ENCODE measurements at places on chromosomes 4 and X.
A peak's percentile ranks its signal among the peaks of the same experiment; 100 is the strongest.

DNA sequence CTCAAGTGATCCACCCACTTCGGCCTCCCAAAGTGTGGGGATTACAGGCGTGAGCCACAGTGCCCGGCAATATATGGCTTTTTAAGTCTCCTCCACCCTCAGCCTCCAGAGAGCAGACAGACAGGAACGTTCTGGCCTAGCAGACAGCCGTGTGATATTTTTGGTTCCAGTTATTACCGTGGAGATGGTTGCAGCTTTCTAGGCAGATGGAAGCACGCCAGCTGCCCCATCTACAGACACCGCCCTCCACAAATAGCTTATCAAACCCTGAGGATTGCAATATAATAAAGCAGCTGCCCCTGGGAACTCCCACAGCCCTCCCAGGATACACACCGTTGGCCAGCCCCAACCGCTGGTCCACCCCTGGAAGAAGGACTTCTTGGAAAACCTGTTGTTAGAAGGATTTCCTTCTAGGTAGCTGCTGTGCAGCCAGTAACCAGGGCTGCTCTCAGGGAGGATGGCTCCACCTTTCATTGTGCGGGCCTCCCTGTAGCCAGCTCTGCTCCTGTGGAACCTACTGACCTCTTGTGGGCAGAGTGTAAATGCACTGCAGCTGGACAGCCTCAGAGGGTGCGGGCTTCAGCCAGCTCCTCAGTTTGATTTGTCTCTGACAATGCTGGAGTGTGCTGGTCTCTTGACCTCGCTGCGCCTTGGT is 44.0 kb downstream of the SLC25A5 start:
- DNase-seq = no peak
- H3K4me1 ChIP-seq = no peaks in the 10 kb centered on the region
- no peak overlapping the region for H3K4me3 ChIP-seq
- H3K27ac ChIP-seq = peak overlapping the region; percentile 36
- H3K27me3 ChIP-seq = no peaks in the 10 kb centered on the region
- H3K36me3 ChIP-seq = no peaks in the 10 kb centered on the region

GRCh38 chr4:109559625-109559982 is 442 bp upstream of the MCUB start:
- no peaks in the 10 kb centered on the region for H3K27me3 ChIP-seq
- peaks cover 26% of the 10 kb centered on the region for H3K4me1 ChIP-seq
- DNase-seq = no peak
- H3K27ac ChIP-seq = peak overlapping the region; percentile 82
- H3K4me3 ChIP-seq = peak overlapping the region; percentile 71

GRCh38 chr4:58935332-58935731 is 1825.1 kb upstream of the IGFBP7 start:
- no peaks in the 10 kb centered on the region for H3K36me3 ChIP-seq
- no peaks in the 10 kb centered on the region for H3K27me3 ChIP-seq
- no peaks in the 10 kb centered on the region for H3K4me1 ChIP-seq
- no peak overlapping the region for H3K27ac ChIP-seq
- no peak overlapping the region for H3K4me3 ChIP-seq

GRCh38 chrX:139862208-139862607 is 70.6 kb downstream of the ATP11C start:
- H3K4me3 ChIP-seq = no peak overlapping the region
- DNase-seq = no peak
- H3K4me1 ChIP-seq = no peaks in the 10 kb centered on the region
- H3K27ac ChIP-seq = no peak overlapping the region
- H3K27me3 ChIP-seq = no peaks in the 10 kb centered on the region
- H3K36me3 ChIP-seq = no peaks in the 10 kb centered on the region

GRCh38 chr4:150306719-150307118 is 228.5 kb downstream of the DCLK2 start:
- H3K36me3 ChIP-seq = no peaks in the 10 kb centered on the region
- H3K27ac ChIP-seq = no peak overlapping the region
- peaks cover 7% of the 10 kb centered on the region for H3K4me1 ChIP-seq
- DNase-seq = no peak
- H3K4me3 ChIP-seq = no peak overlapping the region
- no peaks in the 10 kb centered on the region for H3K27me3 ChIP-seq

- no peak for DNase-seq
- no peaks in the 10 kb centered on the region for H3K36me3 ChIP-seq
- no peak overlapping the region for H3K4me3 ChIP-seq
These were observed 15.7 kb downstream of the PRKX start for GRCh38 chrX:3697701-3698279.

- no peaks in the 10 kb centered on the region for H3K27me3 ChIP-seq
- no peaks in the 10 kb centered on the region for H3K36me3 ChIP-seq
- no peak overlapping the region for H3K27ac ChIP-seq
- no peaks in the 10 kb centered on the region for H3K4me1 ChIP-seq
- DNase-seq = no peak
- no peak overlapping the region for H3K4me3 ChIP-seq
These were observed 28.3 kb upstream of the AP1S2 start for GRCh38 chrX:15882704-15883539.

DNA sequence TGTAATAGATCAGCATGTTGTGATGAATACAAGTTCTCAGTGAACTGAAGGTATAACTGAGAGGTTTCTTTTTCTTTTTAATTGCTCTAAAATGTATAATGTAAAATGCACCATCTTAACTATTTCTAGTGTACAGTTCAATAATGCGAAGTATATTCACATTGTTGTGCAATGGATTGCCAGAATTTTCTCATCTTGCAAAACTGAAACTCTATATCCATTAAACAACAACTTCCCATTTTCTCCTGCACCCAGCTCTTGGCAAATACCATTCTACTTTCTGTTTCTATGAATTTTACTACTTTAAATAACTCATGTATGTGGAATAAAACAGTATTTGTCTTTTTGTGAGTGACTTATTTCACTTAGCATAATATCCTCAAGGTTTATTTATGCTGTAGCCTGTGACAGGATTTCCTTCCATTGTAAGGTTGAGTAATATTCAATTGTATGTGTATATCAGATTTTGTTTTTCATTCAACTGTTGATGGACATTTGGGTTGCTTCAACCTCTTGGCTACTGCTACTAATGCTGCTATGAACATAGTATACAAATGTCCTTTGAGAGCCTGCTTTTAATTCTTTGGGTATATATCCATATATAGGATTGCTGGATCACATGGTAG is 53.5 kb upstream of the NPFFR2 start:
- H3K27ac ChIP-seq = no peak overlapping the region
- H3K27me3 ChIP-seq = no peaks in the 10 kb centered on the region
- no peak for DNase-seq
- no peaks in the 10 kb centered on the region for H3K36me3 ChIP-seq
- no peaks in the 10 kb centered on the region for H3K4me1 ChIP-seq
- H3K4me3 ChIP-seq = no peak overlapping the region

DNA sequence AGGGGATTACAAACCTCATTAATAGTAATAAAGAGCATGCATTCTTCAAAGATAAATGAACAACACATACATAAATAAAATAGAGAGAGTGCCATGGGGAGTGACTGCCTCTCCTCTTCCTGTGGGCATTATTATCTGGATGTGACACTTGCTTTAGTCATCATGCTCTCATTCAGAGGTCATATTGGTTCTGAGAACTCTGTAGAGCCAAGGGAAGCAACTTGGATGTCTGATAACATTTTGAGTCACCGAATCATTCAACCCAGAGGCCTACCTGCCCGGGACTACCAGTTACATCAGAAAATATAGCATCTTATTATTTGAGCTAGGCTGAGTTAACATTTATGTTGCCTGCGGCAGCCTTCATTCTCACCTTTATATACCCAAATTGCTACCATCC is 489.5 kb downstream of the STIM2 start:
- H3K27me3 ChIP-seq = no peaks in the 10 kb centered on the region
- no peak overlapping the region for H3K4me3 ChIP-seq
- H3K36me3 ChIP-seq = no peaks in the 10 kb centered on the region
- no peaks in the 10 kb centered on the region for H3K4me1 ChIP-seq
- DNase-seq = no peak

GRCh38 chr4:6437826-6438238 is 34.6 kb downstream of the PPP2R2C start:
- H3K27me3 ChIP-seq = no peaks in the 10 kb centered on the region
- H3K36me3 ChIP-seq = no peaks in the 10 kb centered on the region
- H3K27ac ChIP-seq = no peak overlapping the region
- H3K4me1 ChIP-seq = no peaks in the 10 kb centered on the region

GRCh38 chr4:38860788-38861424 is 4.3 kb upstream of the TLR6 start:
- peaks cover 11% of the 10 kb centered on the region for H3K4me1 ChIP-seq
- no peaks in the 10 kb centered on the region for H3K36me3 ChIP-seq
- no peak overlapping the region for H3K4me3 ChIP-seq

- no peaks in the 10 kb centered on the region for H3K4me1 ChIP-seq
- no peaks in the 10 kb centered on the region for H3K27me3 ChIP-seq
- no peak overlapping the region for H3K27ac ChIP-seq
- no peak for DNase-seq
These were observed 46.3 kb upstream of the ARHGEF6 start for GRCh38 chrX:136827026-136827425.

GRCh38 chr4:112279025-112279881 is 6.5 kb downstream of the TIFA start:
- H3K4me3 ChIP-seq = no peak overlapping the region
- no peaks in the 10 kb centered on the region for H3K27me3 ChIP-seq
- H3K36me3 ChIP-seq = no peaks in the 10 kb centered on the region
- DNase-seq = no peak
- H3K4me1 ChIP-seq = peaks cover 23% of the 10 kb centered on the region
- no peak overlapping the region for H3K27ac ChIP-seq

DNA sequence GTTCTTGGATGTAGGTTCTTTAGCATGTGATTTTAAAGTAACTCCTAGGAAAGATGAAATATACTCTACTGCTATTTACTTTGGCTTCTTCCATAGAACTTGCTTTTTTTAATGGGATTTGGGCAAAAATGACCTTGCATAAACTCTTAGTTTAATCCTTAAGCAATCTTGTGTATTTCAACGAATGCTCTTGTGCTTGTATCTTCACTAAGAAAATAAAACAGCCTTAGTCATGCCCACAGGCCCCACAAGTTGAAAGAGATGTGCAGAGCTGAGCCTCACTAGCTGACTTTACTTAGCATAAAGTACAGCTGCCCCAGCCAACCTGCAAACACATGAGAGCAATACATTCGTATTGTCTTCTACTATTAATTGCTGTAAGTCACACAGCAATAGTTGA is 1609.2 kb downstream of the STIM2 start:
- H3K27me3 ChIP-seq = no peaks in the 10 kb centered on the region
- no peaks in the 10 kb centered on the region for H3K4me1 ChIP-seq
- no peak for DNase-seq

GRCh38 chr4:113730467-113731216 is 30.9 kb downstream of the CAMK2D start:
- peaks cover 5% of the 10 kb centered on the region for H3K4me1 ChIP-seq
- no peaks in the 10 kb centered on the region for H3K27me3 ChIP-seq
- H3K4me3 ChIP-seq = no peak overlapping the region
- no peak for DNase-seq
